Activated CD4-positive, alpha-beta T cell treated with anti-CD3 and anti-CD28 coated beads for 48 hours (primary cell): ENCODE measurements at places on chromosomes 11 and 22.

DNA sequence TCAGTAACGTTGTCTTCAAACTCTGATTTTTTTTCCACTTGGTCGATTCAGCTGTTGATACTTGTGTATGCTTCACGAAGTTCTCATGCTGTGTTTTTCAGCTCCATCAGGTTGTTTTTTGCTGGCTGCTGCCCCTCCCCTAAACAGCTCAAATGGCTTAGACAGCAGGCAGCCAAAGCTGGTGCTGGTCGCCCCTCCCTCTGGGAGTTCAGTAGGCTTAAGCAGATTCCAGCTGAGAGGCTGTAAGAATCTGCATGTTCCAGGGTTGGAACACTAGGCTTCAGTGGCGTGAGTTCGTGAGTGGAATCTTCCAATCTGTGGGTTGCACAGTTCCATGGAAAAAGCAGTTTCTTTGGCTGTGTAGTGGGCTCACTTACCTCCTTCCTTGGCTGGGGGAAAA lies 10.3 kb upstream of the FIBIN start:
- no peak for DNase-seq

GRCh38 chr22:45397806-45398205 lies 15.6 kb downstream of the SMC1B start:
- no peak for DNase-seq

DNA sequence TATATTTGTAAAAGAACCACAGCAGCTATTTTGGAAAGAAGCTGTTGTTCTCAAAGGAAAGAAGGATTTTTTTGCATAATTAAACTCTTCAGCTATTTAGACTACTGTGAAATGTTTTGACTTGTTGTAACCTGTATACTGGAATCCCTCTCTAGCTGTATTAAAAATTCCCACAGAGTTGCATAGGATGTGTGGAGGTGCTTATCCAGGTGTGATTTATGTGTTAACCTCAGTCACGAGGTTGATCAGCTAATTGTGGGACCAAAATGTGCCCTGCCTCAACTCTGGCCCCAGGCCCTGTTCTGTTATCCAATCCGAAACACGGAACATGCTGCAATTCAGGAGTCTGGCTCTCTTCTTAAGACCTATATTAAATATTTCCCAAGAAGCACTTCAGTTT lies 70.1 kb downstream of the LIF start:
- DNase-seq: no peak

DNA sequence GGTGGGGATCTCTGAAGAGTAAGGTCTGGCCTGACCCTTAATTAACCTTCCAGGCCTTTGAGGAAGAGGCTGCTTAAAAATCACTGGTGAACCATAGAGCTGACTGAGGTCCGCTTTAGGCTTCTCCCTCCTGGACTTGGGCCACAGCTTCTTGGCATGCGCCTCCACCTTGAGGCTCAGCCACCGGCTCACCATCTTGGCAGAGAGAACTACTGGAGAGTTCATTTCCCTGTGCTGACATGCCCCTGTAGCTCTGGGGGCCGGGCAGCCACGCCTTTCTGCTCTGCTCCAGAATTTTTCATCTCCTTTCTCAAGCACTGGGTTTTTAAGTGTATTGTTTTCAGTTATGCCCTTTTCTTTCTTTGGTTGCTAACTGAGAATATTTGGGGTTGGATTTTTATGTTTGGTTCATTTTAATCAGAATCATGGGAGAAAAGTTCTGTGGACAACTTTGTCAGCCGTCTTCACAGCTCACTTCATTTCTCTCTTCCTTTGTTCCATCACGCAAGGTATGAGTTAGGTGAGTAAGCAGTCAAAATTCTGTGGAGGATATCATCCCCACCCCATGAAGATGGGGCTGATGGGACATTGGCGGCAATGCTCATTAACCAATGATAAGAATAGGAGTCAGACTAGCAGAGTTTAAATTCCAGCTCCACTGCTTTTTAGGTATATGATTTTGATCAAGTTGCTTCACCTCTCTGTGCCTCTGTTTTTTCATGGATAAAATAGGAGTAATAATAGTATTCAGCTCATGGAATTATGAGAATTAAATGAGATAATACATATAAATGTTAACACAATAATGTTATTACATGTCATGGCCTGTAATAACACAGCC lies 103.9 kb downstream of the DBX1 start:
- DNase-seq: no peak

GRCh38 chr11:132972565-132972964 lies 559.7 kb downstream of the OPCML start:
- no peak for DNase-seq

DNA sequence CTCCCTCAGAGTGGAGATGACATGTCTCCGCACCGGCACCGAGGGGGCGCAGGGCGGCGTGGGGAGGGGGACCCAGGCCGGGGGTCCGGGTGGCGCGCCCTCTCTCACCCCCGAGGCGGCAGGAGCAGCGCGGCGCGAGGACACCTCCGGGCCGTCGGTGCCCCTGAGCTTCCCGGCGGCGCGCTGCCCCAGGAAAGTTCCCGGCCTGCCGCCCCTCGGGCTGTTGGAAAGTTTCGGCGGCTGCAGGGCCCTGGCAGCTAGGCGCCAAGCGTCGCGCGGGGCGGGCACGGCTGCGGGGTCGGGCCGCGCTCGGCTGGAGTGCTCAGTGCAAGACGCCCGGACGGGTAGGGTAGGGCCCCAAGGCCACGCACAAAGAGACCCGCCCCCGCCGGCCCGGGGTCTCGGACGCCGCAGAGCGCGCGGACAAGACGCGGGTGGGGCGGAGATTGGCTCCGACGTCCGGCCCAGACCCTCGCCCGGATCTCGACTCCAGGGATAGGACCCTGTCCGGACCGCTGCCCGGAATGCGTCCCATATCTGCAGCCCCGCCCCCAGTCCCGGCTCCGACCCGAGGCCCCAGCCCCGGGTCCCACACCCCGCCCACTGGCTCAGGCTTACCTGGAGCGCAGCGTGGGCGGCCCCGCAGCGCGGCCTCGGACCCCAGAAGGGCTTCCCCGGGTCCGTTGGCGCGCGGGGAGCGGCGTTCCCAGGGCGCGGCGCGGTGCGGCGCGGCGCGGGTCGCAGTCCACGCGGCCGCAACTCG lies 471 bp downstream of the ARVCF start:
- peak; percentile 24 for DNase-seq

DNA sequence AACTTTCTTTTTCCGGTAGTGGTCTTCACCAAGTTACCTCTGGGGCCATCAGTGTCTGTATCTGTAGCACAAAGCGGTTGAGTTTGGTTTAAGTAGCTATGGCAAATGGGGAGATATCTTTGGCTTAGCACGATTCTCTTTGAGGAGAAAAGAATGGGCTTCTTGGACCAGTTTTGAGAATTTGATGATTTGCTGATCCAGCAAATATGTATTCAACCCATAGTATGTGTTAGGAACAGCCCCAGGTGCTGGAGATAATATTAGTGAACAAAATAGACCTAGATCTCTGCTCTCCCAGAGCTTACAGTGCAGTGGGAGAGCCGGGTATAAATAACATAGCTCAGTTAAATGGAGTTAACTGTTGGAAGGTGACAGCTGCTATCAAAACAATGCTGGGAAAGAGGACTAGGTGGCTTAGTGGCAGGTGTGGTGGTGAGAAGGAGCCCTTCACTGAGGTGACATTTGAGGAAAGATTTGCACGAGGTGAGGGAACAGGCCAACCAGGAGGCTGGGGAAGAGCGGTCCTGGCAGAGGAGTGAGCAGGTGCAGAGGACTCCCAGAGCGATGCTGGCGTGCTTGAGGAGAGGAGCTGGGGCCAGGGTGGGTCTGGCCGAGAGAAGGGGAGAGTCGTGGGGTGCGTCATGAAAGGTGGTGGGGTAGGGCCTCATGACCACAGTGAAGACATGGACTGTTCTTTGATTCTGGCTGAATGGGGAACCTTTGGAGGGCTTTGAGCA lies 5.0 kb downstream of the TBC1D22A start:
- no peak for DNase-seq

- DNase-seq: no peak
Observed at GRCh38 chr11:87473174-87473573, 435.4 kb downstream of the TMEM135 start.

GRCh38 chr11:73085189-73085875 lies 56.8 kb downstream of the FCHSD2 start:
- no peak for DNase-seq

- no peak for DNase-seq
Observed at GRCh38 chr11:97717922-97718321, 1302.8 kb upstream of the CNTN5 start.

- no peak for DNase-seq
Observed at GRCh38 chr11:123801765-123802164, 4.4 kb downstream of the OR6M1 start.

DNA sequence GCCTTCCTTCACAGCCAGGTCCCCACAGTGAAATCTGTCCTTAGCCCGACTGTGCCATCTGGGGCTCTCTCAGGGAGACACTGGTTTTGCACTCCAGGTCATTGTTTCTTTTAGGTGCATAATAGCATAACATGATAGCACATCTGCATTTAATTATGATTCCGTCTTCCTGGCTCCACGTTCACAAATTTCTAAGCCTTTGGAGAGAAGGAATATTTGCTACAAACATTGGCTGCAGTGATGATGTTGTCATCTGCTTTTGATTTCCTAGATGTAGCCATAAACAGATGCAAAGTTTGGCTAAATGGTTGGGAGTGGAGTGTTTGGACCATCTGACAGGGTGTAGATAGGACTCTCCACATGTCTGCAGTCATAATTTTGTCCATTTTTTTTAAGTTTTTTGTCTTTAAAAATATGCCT lies 12.0 kb upstream of the CAT start:
- no peak for DNase-seq
